Myometrial cell (primary cell): ENCODE measurements at places on chromosomes 16 and 17. TPM values are rescaled to one million over a fixed set of nuclear protein-coding genes. Genes with fewer than 3 reads are reported as not detected.

Gene CCL11
- total RNA-seq: not detected in 2 replicates

Gene TM4SF5
- total RNA-seq: not detected in 2 replicates

Gene CIBAR2
- total RNA-seq: not detected in 2 replicates

Gene ARL5C
- total RNA-seq: not detected in 2 replicates

Gene ARL6IP1
- total RNA-seq: 253 and 343 TPM in 2 replicates

Gene CBX8
- total RNA-seq: 10.3 and 16.4 TPM in 2 replicates

Gene CCL8
- not detected in 2 replicates for total RNA-seq

Gene TUBB3
- total RNA-seq: 365 and 394 TPM in 2 replicates

Gene MIEN1
- total RNA-seq: 81.0 and 83.1 TPM in 2 replicates

Gene SLC5A11
- not detected in 2 replicates for total RNA-seq

Gene NOL3
- total RNA-seq: 16.7 and 22.9 TPM in 2 replicates

Gene ZNF174
- total RNA-seq: 6.6 and 9.6 TPM in 2 replicates

Gene ADAD2
- not detected in 2 replicates for total RNA-seq

Gene MT1F
- 6.2 TPM in 1 of 2 replicates, not detected in the other for total RNA-seq

Gene CIITA
- not detected in 2 replicates for total RNA-seq

Gene SLC6A2
- total RNA-seq: not detected in 2 replicates

Gene NDRG4
- total RNA-seq: 16.7 and 21.3 TPM in 2 replicates

Gene CCL18
- total RNA-seq: not detected in 2 replicates
